ENCODE measurements at places on chromosomes 1 and 21. TPM values are rescaled to one million over a fixed set of nuclear protein-coding genes. Genes with fewer than 3 reads are reported as not detected.

DNA sequence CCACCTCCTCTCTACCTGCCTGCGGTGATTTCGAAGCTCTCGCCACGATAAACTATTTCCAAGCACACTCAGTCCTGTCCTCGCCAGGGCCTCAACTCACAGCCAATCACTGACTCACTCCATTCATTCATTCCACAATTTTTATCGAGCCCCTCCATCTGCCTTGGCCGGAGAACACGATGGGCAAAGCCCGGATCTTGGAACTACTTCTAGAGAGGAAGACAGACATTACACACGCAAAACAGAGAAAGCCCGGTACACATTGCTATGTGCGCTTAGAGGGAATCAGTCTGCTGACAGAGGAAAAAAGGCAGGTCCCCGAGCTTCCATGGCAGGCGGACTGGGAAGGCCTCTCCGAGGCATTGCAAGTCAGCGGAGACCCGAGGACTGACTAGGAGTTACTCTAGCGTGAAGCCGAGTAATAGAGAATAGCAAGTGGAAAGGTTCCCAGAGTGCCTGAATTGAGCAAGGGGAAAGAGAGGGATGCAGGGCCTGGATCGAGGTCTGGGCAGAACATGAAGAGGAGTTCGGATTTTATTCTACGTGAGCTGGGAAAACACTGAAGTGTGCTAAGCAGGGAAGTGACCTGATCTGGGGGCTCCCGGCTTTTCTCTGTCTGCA, 54.2 kb upstream of the DNAJC6 start:
- peak; percentile 40 for DNase-seq

The OR2M3 gene
- total RNA-seq = 0.27 TPM

The ELF3 gene
- 0.73 TPM for total RNA-seq

The SLC26A9 gene
- total RNA-seq = not detected

GRCh38 chr1:53825306-53825705, 12.8 kb downstream of the NDC1 start:
- no peak for DNase-seq

DNA sequence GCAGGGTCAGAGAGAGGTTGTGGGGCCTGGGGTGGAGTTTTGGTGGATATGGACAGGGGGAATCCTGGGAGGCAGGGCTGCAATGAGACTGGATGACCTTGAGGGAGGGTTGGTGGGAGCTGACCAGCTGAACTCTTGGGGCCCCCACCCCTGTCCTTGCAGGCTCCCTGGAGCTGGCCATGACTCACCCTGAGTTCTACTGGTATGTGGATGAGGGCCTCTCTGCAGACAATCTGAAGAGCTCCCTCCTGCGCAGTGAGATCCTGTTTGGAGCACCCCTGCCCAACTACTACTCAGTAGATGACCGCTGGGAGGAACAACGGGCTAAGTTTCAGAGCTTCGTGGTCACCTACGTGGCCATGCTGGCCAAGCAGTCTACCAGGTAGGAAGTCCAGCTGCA, 23.6 kb downstream of the DISP3 start:
- no peak for DNase-seq

GRCh38 chr1:39501666-39502065, 10.2 kb downstream of the BMP8A start:
- DNase-seq = no peak

The TRIM45 gene
- 7.6 TPM for total RNA-seq

DNA sequence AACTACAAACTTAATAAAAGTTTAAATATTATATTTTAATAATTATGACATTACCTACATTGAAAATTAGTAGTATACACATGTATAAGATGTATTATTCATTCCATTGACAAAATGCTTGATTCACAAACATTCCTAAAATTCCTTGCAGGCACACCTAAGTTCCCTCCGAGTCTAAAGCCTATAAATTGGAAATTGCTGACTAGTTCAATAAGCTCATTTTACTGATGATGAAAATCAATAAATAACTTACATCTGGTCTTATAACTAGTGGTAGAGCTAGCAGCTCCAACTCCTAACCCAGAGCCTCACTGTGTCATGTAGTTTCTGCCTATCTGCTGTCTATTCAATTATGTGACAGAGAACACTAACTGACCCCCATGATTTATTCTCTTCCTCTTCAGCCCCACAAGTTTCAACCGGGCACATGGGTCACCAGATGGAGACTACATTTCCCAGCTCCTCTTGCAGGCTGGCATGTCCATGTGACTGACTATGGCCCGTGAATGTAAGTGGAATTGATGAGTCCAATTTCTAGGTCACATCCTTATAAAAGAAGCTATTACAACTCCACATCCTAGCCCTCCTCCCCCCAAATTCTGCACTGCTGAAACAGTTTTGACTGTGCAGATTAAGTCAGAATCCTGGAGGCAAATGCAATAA, 29.6 kb upstream of the LRRC8D start:
- no peak for DNase-seq

GRCh38 chr1:230189341-230189740, 122.3 kb downstream of the GALNT2 start:
- no peak for DNase-seq

The MIXL1 gene
- total RNA-seq = 0.18 TPM

DNA sequence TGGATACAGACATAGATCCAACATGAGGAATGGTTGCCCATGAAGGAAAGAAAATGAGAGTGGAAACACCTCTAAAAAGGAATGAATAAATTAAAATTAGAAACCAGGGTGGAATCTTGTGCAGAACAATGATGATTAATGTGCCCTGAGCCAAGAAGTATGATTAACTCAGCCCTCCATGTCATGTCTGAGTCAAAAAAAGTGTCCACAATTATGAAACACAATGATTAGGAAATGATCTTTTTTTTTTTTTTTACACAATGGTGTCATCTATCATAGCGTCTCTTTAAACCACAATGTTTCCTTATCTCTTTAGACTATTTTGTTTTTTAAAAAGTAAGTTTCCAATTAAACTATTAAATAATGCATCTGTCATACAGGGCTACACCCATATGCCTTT, 78.9 kb upstream of the RAB4A start:
- no peak for DNase-seq

The PSMB2 gene
- total RNA-seq = 20.2 TPM

- no peak for DNase-seq
These were observed 97.6 kb downstream of the ROR1 start for GRCh38 chr1:63871463-63871862.

GRCh38 chr21:43341378-43342161, 85.4 kb downstream of the SIK1 start:
- no peak for DNase-seq

GRCh38 chr1:23726686-23727085, 16.6 kb upstream of the ELOA start:
- no peak for DNase-seq

- DNase-seq = no peak
These were observed 43.2 kb downstream of the ELK4 start for GRCh38 chr1:205588636-205589035.

The TAL1 gene
- total RNA-seq = 2.7 TPM

DNA sequence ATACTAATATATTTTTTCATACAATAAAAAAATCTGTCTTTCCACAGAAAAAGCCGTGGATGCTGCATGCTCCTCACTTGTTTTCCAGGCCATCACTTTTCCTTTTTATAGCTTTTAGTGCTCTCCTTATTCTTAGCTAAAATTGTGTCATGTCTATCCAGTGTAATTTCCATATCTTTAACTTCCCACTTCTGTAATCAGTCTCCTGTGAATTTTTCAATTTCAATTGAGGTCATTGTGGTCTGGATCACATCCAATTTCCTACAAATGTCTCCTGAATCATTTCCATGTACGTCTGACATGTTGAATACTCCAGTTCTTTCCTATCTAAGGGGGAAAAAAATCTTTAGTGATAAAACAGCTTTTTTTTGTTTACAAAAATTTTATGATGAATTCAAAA, 838.2 kb upstream of the B3GALT2 start:
- peak; percentile 3 for DNase-seq

DNA sequence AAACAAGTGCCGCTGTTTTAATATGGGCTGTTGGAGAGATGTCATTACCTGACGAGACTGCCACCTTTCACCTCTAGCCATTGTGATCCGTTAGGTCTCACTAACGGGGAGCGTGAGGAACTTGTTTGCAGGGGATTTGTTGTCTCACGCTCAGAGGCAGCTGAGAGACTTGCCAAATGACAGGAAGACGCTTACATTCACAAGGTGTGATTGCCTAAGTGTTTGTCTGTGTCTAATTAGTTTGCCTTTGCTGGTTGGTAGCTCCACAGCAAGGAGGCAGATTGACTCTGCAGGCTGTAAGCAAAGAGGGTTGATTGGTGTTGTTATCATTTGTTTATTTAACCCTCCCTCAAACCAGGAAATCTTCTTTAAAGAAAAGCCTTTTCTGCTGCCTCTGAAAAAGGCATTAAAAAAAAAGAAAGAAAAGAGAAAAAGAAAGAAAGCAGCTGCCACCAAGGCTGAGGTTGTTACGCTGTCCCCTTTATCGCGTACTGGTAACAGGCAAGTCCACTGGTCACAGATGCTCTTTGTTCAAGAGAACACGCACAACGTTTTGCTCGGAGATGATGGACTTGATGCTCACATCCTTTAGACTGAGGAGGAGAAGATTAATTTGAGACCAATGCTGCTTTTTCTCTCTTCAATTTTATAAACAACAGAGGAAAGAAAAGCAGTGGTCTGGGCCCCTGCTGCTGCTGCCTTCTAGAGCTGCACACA, 203.9 kb downstream of the ZNF326 start:
- no peak for DNase-seq

The MSH4 gene
- 0.73 TPM for total RNA-seq

DNA sequence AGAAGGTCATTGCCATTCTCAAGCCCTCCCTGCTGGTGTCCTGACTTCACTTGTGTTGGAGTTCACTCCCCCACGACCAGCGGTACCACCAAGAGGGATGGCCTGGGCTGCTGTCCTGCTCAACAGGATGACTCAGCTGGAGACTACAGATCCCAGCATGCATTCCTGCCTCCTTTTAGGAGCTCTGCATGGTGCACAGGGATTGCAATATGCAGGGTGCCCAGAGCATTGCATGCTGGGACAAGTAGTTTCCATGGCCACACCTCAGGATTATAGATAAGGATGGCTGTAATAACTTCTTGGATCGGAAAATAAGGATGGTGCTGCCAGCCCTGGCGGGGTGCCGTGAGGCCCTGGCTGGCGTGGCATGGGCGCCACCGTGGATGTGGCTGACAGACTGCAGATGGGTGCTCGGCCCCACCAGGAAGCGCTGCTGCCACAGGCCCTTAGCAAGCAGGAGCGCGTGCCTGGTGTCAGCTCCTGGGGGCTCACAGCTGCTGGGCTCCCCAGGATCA, 150.0 kb downstream of the CASZ1 start:
- no peak for DNase-seq

The TSEN15 gene
- 33.3 TPM for total RNA-seq

The PADI1 gene
- total RNA-seq = 0.18 TPM

DNA sequence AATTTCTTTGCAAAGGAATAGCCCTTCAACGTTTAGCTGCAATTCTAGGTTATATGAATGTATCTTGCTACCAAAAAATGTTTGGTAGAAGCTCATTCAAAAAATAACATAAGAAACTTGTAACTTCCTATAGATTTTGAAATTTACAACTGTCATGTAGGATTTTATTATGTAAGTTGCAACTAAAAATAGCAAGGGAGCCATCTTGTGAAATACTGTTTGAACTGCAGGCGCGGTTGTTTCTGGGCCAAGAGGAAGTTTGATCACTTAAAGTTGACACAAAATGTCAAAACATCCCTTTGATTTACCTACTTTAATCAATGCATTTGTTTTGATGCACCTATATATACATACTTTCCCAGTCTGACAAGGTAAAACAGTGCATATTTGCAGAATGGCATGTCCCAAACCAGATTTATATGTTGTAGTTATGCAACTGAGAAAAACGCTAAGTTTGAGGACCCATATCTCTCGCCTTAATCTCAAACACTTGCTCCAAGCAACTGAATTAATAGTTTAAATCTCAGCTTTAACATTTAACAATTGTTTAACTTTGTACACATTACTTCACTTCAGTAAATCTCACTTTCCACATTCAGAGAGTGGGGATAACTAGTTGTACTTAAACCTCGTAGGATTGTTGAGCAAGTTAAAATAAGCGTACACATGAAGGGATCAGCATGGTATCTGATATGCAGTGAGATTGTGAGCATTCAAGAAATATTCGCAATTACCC, 63.9 kb downstream of the KCNK2 start:
- DNase-seq = no peak

Measured in cerebellum (tissue), 4 donors.